ENCODE measurements at places on chromosomes 6 and 20. TPM values are rescaled to one million over a fixed set of nuclear protein-coding genes. Genes with fewer than 3 reads are reported as not detected.

Gene ENPP3
- total RNA-seq: 1.9 TPM

GRCh38 chr20:45410887-45411286 is 2.8 kb downstream of the DBNDD2 start:
- no peak for DNase-seq

DNA sequence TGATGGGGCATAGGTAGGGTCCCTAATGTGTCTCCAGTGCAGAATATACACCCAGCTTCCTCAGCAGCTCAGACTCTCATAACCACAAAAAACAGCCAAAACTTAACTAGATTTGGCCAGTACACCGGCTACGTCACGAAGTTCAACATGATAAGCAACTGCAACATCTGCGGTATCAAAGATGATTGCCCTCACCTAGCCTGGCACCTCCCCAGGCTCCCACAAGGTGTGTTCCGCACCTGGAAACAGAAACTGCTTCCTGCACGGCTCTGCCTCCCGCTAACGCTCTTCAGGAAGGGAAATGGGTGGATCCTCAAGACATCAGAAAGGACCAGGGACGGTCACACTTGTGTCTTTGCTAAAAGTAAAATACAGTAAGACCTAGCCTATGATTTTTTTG is 9.5 kb downstream of the TXNDC5 start:
- DNase-seq: peak; percentile 62

Gene IL17F
- total RNA-seq: not detected

Gene LPIN3
- 32.2 TPM for total RNA-seq

Gene POM121L2
- not detected for total RNA-seq

DNA sequence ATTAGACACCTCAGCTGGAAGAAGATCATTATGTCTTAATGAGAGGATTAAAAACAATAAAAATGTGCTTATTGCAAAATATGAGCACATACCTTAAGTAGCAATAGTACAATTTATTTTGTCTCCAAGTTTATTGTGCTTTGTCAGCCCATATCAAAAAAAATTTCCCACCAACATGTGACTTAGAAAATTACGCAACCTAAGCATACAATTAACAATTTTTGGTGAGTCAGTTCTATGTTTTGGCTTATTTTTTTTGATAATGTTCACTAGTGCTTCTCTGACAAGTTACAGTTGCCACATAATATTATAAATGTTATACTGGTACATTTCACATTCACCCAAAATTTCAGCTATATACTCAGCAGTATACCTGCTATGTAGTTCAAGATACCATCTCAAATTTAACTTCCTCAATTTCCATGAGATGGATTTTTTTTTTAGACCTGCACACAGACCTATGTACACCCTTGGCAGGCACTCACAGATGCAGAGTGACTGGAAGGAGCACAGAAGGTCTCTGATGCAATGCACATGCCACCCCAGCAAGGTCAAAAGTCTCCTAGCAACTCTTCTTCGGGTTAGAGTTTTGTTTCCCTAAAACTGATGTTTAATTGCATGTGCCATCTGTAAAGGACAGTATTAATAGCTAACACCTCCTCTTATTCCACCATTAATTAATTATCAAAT is 112.4 kb downstream of the PRKN start:
- no peak for DNase-seq

Gene TRIM10
- 1.9 TPM for total RNA-seq

GRCh38 chr6:56314683-56315523 is 67.5 kb upstream of the COL21A1 start:
- DNase-seq: no peak

GRCh38 chr20:14622796-14623195 is 285.4 kb upstream of the FLRT3 start:
- DNase-seq: no peak

Gene SSTR4
- total RNA-seq: not detected

Gene FOXP4
- 24.6 TPM for total RNA-seq

GRCh38 chr6:50585441-50586330 is 127.6 kb upstream of the TFAP2D start:
- DNase-seq: no peak

Gene PRRT1
- total RNA-seq: 0.38 TPM

GRCh38 chr6:151494235-151494935 is 568 bp downstream of the CCDC170 start:
- DNase-seq: peak; percentile 53

Gene GRM1
- not detected for total RNA-seq

GRCh38 chr6:70956451-70957283 is at the start of gene B3GAT2:
Gene B3GAT2, minus strand, starts transcription at chr6:70957060. Its CDS starts 631 bp downstream, at chr6:70956429.
- no peak for DNase-seq

DNA sequence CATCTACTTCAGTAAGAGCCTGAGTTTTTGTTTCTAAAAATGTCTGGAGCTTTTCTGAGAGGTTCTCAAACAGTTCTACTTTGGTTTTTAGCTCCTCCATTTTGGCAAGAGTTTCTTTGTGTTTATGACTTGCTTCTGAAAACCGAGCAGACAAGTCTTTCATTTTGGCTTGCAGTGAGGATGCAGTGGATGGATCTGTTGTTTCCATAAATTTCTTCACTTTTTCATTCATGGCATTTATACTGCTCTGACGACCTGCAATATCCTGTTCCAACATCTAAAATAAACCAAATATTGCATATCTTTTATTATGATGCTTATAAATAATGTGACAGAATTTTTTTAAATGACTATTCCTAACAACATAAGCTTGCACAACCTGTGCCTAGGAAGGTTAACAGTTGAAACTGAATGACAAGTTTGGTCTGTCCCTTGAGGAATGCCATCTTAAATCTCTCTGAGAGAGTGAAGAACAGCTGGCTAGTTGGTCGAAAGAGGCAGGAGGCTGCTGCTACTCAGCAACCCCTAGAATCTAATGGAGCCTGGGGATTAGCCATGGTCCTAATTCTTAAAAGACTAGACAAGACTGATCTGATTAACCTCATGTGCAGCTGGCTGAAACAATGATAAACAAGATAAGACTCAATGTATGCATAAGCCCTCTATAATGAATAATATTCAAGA is 69.8 kb downstream of the DST start:
- no peak for DNase-seq

GRCh38 chr6:140921366-140922226 is 1211.1 kb upstream of the GJE1 start:
- no peak for DNase-seq

- no peak for DNase-seq
Observed at GRCh38 chr20:61447952-61448351, 195.9 kb downstream of the CDH4 start.

Gene TRIM31
- not detected for total RNA-seq

DNA sequence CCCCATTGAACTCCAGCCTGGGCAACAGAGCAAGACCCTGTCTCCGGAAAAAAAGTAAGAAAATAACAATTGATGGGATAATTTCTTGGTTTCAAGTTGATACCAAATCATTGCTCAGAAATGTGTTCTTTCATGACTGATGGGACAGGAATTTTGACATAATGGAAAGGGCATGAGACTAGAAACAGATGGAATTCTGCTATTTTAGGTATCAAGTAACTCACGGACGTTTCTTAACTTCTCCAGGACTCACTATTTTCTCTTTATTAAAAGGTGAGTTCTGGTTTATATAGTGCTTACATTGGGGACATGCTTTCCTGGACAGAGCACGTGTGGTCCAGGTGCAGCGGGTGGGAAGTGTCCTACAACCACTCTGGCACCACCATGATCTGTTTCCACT is 6.0 kb upstream of the DSP start:
- DNase-seq: no peak

DNA sequence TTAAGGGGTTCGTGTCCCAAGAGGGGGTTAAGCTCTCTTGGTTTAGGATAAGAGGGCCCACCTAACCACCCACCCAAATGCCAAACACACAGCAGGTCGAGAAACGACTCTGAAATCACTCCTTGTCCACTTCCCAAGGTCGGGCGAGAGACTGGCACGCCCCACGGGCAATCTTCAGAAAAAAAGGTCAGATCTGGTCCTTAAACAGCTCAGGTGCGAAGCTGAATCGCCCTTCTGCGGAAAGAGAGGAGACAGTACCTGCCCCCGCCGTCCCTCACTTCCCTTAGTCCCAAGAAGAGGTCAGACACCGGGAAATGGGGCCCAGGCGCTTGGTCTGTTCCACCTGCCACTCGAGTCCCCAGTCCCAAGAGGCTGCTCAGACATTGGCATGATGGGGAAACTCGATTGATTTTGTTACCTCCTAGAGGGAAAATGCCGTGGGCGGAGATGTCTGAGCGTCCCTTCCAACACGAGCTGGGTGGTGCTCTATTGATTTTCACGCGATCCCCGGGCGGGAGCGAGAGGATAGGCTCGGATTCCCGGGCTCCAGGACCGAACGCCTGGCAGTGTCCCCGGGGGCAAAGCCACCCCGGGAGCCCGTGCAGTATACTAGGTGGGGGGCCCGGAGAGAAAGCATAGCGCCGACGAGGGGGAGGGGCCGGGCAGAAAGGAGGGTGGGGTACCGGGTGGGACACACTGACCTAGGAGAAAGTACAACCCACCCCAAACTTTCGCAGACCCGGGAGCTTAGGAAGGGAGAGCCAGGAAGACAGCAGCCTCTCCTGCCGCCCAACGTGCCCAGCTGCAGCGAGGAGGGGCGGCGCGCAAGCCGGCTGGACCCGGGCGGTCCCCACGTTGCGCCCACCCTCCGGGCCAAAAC is 1.1 kb upstream of the SAMD5 start:
- peak; percentile 68 for DNase-seq

DNA sequence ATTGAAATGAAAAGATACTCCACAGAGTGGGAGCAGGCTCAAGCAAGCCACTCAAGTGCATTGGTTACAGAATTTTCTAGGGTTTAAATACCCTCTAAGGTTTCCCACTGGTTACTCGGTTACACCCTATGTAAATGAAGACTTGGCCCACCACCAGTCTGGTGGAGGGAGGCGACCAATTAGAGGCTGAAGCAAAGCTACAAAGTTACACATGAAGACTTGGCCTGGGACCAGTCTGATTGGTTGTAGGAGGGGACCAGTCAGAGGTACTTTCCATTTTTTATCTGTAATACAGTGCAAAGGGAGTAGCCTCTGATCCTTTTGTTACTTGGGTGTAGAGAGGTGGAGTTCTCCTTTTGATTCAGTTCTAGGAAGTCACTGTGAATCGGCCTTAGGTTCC is 7.6 kb downstream of the SRSF12 start:
- DNase-seq: peak; percentile 22

DNA sequence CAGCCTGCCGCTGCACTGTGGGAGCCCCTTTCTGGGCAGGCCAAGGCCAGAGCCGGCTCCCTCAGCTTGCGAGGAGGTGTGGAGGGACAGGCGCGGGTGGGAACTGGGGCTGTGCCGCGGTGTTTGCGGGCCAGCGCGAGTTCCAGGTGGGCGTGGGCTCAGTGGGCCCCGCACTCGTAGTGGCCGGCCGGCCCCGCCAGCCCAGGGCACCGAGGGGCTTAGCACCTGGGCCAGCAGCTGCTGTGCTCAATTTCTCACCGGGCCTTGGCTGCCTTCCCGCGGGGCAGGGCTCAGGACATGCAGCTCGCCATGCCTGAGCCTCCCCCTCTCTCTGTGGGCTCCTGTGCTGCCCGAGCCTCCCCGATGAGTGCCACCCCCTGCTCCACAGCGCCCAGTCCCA is 388.1 kb downstream of the PHF3 start:
- DNase-seq: no peak

DNA sequence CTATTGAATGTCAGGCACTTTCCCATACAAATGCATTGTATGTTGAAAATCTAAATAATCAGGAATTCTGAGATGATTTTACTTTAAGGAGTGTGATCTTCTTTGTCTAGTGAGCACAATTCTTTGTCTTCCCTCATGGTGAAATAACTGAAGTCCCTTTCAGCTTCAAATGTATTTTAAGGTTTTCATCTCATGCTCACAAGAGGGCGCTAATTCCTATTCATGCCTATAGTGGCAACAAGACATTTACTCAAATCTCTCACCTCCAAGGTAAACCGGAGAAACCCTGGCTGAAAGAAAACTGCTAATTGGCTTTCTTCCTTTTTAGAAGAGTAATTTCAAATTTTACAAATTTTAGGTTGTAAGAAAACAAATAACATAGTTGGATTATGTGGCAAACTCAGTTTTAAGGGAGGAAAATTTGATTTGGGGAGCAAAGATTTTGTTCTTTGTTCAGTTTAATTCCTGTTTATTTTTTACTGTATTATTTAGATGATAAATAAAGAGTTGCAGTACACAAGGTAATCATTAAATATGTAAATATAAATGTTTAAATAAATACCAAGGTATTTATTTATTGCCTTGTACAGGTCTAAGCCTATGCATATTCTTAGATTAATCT is 69.1 kb downstream of the SLC35F1 start:
- DNase-seq: no peak
